ENCODE measurements at places on chromosomes 7 and 10.

- H3K36me3 ChIP-seq: no peaks in the 10 kb centered on the region
- no peaks in the 10 kb centered on the region for H3K4me1 ChIP-seq
- H3K27ac ChIP-seq: no peak overlapping the region
- no peak overlapping the region for H3K4me3 ChIP-seq
- DNase-seq: no peak
Measured at GRCh38 chr7:71504697-71505441, 372.9 kb downstream of the GALNT17 start.

- no peaks in the 10 kb centered on the region for H3K36me3 ChIP-seq
- no peak for DNase-seq
- H3K4me3 ChIP-seq: no peak overlapping the region
- H3K4me1 ChIP-seq: no peaks in the 10 kb centered on the region
- no peaks in the 10 kb centered on the region for H3K27me3 ChIP-seq
Measured at GRCh38 chr7:105202616-105203015, 186.1 kb downstream of the SRPK2 start.

DNA sequence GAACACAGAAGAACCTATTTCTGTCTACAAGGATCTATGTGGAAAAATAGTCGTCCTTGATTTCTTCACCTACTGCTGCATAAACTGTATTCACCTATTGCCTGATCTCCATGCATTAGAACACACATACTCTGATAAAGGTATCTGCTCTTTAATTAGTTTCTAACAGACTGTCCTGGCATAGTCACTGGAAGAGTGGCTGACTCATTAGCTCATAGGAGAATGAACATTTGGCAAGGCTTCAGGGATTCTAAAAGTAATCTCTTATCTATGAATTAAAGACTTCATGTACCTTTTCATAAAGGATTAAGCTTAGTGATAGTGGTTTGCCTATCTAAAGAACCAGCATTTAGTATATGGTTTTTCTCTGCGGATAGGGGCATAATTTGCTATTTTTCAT lies 4.1 kb downstream of the NHLRC2 start:
- peaks cover 12% of the 10 kb centered on the region for H3K4me1 ChIP-seq
- no peak overlapping the region for H3K4me3 ChIP-seq
- H3K36me3 ChIP-seq: no peaks in the 10 kb centered on the region
- H3K27me3 ChIP-seq: no peaks in the 10 kb centered on the region
- H3K27ac ChIP-seq: no peak overlapping the region

DNA sequence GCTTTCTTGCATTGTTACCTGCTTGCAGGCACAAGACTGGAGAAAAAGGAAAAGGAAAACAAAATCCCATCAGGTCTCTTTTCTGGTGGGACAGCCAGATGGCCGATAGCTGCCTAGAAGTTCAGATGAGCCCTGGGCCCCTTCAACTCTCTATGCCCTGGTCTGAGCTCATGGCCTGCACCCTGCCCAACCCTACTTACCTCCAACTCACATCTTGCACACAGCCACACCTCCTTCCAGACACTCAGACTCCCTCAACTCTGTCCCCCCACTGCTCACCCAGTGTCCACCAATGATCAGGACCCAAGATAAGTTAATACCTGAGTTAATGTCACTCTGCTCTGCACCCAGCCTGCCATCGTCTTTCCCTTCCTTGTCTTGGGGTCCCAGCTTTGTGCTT lies 10.9 kb downstream of the RBP3 start:
- no peak overlapping the region for H3K27ac ChIP-seq
- no peak overlapping the region for H3K4me3 ChIP-seq
- no peaks in the 10 kb centered on the region for H3K27me3 ChIP-seq
- H3K4me1 ChIP-seq: no peaks in the 10 kb centered on the region
- DNase-seq: no peak

DNA sequence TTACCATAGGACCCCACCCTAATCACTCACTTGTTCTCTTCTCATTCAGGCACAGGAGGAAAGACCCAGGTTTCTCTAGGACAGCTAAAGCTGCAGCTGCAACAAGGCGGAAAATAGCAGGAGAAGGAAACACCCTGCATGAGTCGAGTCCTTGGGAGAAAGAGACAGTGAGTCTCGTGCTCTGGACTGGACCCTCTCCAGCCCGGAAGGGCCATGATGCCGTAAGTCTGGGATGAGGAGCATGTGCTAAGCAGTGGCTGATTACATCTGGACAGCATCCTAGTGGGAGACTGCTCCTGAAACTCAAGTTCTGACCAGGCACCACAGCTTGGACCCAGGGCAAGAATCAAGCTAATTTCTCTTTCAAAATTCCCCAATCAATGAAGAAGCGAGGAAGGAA lies 39.4 kb downstream of the FBXW4 start:
- no peaks in the 10 kb centered on the region for H3K27me3 ChIP-seq
- DNase-seq: no peak
- no peaks in the 10 kb centered on the region for H3K36me3 ChIP-seq

DNA sequence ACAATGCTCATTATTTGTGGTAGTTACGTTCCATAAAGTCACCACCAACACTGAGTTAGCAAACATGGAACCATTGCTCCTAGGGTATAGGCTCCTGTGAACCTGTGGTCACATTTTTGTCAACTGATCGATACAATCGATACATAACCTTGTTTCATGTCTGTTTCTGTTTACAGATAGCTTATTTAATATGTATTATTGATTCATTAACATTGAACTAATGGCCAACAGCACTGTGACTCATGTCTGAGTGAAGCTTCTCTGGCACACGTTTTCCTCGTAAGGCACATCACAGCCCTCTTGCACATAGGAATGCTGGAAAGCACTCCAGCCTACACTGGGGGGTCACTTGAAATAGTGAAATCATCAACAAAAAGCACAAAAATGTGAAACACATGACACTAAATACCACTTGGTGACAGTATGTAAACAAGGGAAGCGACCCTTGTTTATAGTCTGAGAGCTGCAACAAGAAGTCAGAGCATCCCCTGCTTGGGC lies 27.0 kb downstream of the GHRHR start:
- no peaks in the 10 kb centered on the region for H3K4me1 ChIP-seq
- no peaks in the 10 kb centered on the region for H3K36me3 ChIP-seq
- no peaks in the 10 kb centered on the region for H3K27me3 ChIP-seq
- DNase-seq: no peak
- H3K27ac ChIP-seq: no peak overlapping the region

- H3K27ac ChIP-seq: no peak overlapping the region
- H3K4me3 ChIP-seq: no peak overlapping the region
- H3K27me3 ChIP-seq: peaks cover 20% of the 10 kb centered on the region
Measured at GRCh38 chr7:128360359-128360678, 1.2 kb downstream of the PRRT4 start.

GRCh38 chr10:102406815-102407214 lies 11.3 kb downstream of the NFKB2 start:
- no peak for DNase-seq
- no peaks in the 10 kb centered on the region for H3K4me1 ChIP-seq
- no peak overlapping the region for H3K4me3 ChIP-seq
- peaks cover 23% of the 10 kb centered on the region for H3K27me3 ChIP-seq
- H3K36me3 ChIP-seq: no peaks in the 10 kb centered on the region
- no peak overlapping the region for H3K27ac ChIP-seq

DNA sequence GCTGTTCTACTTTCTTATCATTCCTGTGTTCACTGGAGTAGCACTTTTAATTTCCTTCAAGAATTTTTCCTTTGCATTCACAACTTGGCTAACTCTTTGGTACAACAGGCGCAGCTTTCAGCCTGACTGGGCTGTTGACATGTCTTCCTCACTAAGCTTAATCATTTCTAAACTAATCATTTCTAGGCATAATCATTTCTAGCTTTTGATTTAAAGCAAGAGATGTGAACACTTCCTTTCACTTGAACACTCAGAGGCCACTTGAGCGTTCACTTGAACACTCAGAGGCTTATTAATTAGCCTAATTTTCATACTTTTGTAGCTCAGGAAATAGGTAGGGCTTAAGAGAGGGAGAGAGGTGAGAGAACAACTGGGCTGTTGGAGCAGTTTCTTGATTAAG lies 15.9 kb downstream of the C10orf90 start:
- no peaks in the 10 kb centered on the region for H3K27me3 ChIP-seq
- no peak for DNase-seq
- H3K4me1 ChIP-seq: no peaks in the 10 kb centered on the region

DNA sequence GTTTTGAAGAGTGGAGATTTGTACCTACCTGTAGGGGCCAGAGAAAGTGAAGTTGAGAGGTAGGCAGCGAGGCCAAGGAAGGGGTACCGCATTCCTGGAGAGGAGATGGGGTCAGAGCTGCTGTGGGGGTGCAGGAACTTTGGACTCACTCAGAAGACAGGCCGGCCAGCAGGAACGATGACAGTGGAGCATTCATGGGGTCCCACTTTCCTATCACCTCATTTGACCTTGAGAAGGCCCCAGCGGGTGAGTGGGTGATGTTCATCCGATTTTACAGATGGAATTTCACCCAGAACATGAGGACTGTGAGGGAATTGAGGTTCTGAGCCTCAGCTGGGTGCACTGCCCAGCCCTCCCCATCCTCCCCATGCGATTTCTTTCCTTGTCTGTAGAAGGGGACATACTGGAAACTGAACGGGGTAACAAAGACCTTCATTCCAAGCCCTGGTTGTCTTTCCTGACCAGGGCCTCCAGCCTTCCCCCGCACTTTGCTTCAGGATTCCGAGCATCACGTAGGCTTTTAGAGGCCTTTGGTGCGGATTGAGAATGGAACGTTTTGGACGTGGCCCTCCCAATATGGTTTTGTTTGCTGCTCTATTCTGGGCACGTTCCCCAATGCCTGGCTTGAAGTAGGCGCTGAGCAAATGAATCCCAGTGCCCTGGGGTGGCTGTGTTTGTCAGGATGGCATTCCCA lies 87.3 kb downstream of the ADCY1 start:
- H3K27ac ChIP-seq: no peak overlapping the region
- H3K4me1 ChIP-seq: no peaks in the 10 kb centered on the region
- H3K36me3 ChIP-seq: no peaks in the 10 kb centered on the region
- H3K27me3 ChIP-seq: no peaks in the 10 kb centered on the region
- no peak overlapping the region for H3K4me3 ChIP-seq
- DNase-seq: peak; percentile 6

GRCh38 chr7:133642907-133643306 lies 390.0 kb downstream of the EXOC4 start:
- H3K4me1 ChIP-seq: no peaks in the 10 kb centered on the region
- no peak overlapping the region for H3K4me3 ChIP-seq
- H3K27ac ChIP-seq: no peak overlapping the region
- no peaks in the 10 kb centered on the region for H3K27me3 ChIP-seq

Measured in colonic mucosa (tissue), 4 donors.